Occipital lobe (tissue), 3 donors: ENCODE measurements at places on chromosomes 5 and 9. TPM values are rescaled to one million over a fixed set of nuclear protein-coding genes. Genes with fewer than 3 reads are reported as not detected.

MPDZ gene
- 40.4 TPM for total RNA-seq

UBTD2 gene
- 81.9 TPM for total RNA-seq

PCDHGB6 gene
- 12.8 TPM for total RNA-seq

NR4A3 gene
- 8.7 TPM for total RNA-seq

SPATA31C1 gene
- not detected for total RNA-seq

DTWD2 gene
- 13.9 TPM for total RNA-seq

CDKN2B-AS1 gene
- 0.62 TPM for total RNA-seq

RAB14 gene
- 64.3 TPM for total RNA-seq

STKLD1 gene
- total RNA-seq: 1.6 TPM

RFESD gene
- 1.4 TPM for total RNA-seq

KIAA0825 gene
- 37.6 TPM for total RNA-seq

ENDOG gene
- total RNA-seq: 21.1 TPM

ZNF462 gene
- total RNA-seq: 163 TPM

GRCh38 chr9:133554729-133555128 lies 20.2 kb downstream of the ADAMTSL2 start:
- no peak for DNase-seq

DNA sequence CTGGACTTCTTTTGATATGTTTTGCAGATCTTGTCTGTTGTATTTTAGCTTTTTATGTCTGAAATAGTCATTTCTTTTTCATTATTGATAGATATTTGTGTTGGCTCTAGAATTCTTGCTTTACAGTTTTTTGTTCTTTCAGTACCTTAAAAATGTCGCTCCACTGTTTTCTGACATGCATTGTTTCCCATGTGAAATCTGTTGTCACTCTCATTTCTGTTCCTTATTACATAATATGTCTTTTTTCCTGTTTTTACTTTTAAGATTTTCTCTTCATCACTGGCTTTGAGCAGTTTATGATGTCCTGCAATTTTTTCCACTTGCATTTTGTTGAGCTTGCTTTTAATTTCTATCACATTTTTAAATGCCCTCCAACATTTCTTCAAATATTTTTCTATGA lies 270.4 kb upstream of the TARS1 start:
- no peak for DNase-seq

- no peak for DNase-seq
Observed at GRCh38 chr9:79057576-79057975, 514.2 kb upstream of the TLE4 start.

- DNase-seq: no peak
Observed at GRCh38 chr5:6476313-6476661, 27.6 kb downstream of the UBE2QL1 start.

DNA sequence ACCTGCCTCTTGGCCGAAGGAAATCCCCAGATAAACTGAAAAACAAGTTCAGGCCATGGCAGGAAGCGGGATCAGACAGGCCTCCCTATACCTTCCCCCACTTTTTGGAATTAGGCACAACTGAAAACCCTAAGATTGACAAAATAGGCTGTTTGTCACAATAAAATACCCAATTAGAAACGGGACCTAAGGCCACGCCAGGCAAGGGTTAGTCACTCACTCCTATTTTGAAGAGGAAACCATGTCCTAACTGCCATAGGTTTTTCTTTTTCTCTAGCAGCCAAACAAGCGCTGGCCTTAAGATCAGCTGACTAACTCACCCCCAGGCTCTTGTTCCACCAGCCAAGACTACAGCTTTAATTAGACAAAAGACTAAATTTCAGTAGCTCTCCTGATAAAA lies 11.9 kb downstream of the FBP2 start:
- DNase-seq: no peak

DNA sequence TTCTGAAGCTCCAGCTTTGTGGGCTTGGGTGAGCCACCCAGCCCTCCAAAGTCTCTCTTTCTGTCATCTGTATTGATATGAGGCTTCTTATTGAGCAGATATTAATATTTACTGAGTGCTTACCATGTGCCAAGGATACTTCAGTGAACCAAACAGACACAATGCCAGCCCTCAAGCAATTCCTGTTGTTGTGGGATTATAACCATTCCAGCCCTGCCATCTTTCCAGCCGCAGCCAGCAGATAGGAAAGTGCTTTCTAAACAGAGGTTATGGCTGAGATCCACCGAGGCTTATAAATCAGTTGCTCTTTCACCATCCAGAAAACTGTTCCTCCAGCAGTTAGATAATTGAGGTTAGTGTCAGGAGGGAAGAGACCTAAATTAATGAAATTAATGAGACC lies 137.7 kb upstream of the ALDH1B1 start:
- no peak for DNase-seq

- DNase-seq: no peak
Observed at GRCh38 chr9:134223091-134223490, 58.7 kb upstream of the RNU6ATAC start.

GRCh38 chr9:34929506-34930102 lies 28.5 kb upstream of the PHF24 start:
- no peak for DNase-seq

- no peak for DNase-seq
Observed at GRCh38 chr5:43348861-43349363, 35.7 kb upstream of the HMGCS1 start.

DNA sequence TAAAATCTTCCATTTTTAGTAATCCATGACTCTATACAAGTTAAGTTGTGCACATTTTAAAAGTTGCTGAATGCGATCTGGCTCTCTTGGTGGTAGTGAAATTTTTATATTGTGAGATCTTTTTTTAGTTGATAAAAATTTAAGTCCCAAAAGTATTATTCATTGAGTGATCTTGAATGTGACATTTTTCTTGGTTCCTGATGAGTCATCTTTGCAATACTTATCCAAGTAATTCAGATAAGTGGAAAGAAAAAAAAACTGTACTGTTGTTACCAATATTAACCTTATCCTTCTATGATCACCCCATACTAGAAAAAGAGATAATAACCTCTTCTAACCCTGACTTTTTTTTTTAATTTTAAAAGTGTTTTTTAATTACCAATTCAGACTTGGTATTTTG lies 601.3 kb downstream of the PSAT1 start:
- DNase-seq: no peak

DNA sequence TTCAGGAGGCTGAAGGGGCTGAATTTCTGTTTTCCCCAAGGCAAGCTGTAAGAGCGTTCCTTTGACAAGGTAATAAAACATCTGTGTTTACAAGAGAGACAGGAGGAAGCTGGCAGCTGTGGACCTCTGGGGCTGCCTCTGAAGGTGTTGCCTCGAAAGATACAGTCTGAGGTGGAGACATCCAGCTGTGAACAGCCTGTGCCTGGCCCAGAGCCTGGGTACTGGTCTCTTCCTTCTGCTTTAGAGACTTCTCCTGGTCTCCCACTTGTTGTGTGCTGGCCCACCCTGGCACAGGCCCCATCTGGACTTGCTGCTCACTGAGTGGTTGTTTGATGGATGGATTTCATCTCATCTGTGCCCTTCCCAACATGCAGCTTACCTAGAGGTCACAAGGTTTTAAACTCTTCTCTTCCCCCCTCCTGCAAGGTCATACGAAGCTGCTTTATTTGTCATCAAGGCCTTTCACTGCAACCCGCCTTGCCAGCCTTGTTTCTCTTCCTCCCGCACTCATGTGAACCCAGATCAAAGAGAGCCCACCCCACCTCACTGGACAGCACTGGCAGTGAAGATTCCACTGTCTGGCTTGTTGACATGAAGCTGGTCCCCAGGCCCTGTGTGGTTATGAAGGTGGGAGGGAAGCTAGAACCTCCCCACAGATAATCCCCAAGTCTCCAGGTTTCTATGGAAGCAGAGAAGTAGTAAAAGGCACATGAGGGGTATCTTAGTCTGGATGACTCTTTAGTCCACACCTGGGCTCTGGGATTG lies 35.0 kb upstream of the ALDH1B1 start:
- no peak for DNase-seq

- DNase-seq: no peak
Observed at GRCh38 chr5:74337254-74337983, 303.1 kb downstream of the ENC1 start.

DNA sequence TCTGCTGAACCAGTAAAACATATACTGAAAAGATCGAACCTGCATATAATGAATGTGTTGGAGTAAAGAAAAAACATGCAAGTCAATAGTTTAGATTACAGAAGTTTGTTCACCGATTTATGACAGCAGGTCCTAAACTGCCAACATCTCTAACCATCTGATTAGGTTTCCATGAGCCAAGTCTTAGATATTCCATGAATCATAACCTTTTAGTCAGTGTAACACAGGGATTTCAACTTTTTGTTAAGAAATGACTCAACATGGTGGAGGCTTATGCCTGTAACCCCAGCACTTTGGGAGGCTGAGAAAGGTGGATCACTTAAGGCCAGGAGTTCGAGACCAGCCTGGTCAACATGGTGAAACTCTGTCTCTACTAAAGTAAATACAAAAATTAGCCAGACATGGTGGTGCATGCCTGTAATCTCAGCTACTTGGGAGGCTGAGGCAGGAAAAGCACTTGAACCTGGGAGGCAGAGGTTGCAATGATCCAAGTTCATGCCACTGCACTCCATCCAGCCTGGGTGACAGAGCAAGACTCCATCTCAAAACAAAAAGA lies 38.7 kb downstream of the APC start:
- DNase-seq: no peak

DNA sequence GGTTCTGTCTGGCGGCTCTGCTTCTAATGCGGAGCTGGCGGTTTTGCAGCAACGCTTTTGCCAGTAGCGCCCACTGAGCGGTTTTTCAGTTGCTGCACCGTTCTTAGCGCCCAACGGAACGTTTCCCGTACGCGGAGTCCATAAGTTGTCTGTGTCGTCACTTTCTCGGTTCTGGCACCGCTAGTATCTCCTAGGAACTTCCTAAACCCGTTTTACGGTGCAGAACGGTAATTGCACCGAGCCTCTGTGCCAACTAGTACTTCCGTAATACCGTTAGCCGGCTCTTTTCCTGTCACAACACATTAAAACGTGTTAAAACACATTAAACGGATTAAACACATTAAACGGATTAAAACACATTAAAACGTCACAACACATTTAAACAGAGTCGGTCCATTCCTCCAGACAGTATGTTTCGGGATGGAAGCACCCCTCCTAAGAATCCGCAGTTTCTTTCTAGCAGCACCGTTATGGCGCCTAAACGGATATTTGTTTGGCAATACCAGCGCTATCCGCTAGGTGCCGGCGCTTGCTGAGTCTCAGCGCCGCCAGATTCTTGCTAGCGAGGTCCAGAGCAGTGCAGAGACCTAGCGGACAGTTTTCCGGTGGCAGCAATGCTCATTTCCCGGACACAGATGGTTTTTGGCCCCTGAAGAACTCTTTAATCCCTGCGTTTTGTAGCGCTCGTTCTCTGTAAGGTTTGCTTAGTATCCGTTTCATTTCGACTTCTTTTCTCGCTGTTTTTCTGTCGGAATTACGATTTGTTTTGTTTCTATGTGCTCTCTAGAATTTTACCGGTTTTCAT lies 45.4 kb downstream of the ANXA2R start:
- DNase-seq: peak; percentile 23

DNA sequence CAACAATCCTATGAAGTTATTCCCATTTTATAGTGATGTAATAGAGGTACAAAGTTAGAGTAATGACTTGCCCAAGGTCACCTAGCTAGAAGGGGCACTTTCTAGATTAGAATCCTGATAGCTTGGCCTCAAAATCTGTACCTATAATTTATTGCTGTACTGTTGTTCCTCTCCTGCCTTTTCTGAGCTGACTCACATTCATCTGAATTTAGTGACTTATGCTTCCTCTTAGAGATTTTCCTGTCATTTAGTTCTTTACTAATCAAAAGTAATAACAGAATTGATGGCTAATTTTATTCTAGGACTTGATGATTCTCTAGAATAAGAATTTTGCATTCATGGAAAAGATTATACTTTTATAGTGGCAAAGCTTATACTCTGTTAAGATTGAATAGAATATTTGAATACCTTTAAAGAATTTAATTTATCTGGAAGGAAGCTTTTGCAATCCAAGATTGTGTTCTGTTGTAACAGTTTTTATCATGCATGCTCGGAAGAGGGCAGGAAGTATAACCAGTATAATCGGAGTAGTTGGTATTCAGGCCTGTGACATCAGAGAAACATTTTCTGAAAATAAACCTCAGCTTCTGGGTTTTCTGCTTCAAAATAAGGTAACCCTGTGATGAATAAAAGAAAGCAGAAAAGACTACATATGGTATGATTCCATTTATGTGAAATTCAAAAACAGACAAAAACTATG lies 21.3 kb downstream of the CYSTM1 start:
- no peak for DNase-seq

- no peak for DNase-seq
Observed at GRCh38 chr5:57410374-57411320, 72.0 kb downstream of the ACTBL2 start.

GRCh38 chr5:148202531-148203203 lies at the start of gene SPINK6:
SPINK6 (plus strand) TSS chr5:148203042; CDS start chr5:148203097, 55 bp downstream.
- no peak for DNase-seq

GRCh38 chr5:110255194-110255593 lies 471.3 kb downstream of the TMEM232 start:
- no peak for DNase-seq

GRCh38 chr5:122561209-122561608 lies 213.7 kb upstream of the SNX2 start:
- no peak for DNase-seq

GRCh38 chr5:149528281-149529060 lies 22.8 kb downstream of the CSNK1A1 start:
- DNase-seq: no peak

- no peak for DNase-seq
Observed at GRCh38 chr5:25255128-25255527, 610.4 kb upstream of the CDH10 start.

GRCh38 chr9:128552744-128553440 lies 505 bp downstream of the SPTAN1 start:
- peak; percentile 46 for DNase-seq

GRCh38 chr5:130652176-130652575 lies 512.9 kb downstream of the HINT1 start:
- DNase-seq: no peak

GRCh38 chr5:35776757-35777156 lies 79.9 kb upstream of the IL7R start:
- DNase-seq: no peak

GRCh38 chr5:93589829-93590215 lies 6.8 kb downstream of the NR2F1 start:
- no peak for DNase-seq

GRCh38 chr9:105328296-105328695 lies 83.8 kb downstream of the SLC44A1 start:
- no peak for DNase-seq

DNA sequence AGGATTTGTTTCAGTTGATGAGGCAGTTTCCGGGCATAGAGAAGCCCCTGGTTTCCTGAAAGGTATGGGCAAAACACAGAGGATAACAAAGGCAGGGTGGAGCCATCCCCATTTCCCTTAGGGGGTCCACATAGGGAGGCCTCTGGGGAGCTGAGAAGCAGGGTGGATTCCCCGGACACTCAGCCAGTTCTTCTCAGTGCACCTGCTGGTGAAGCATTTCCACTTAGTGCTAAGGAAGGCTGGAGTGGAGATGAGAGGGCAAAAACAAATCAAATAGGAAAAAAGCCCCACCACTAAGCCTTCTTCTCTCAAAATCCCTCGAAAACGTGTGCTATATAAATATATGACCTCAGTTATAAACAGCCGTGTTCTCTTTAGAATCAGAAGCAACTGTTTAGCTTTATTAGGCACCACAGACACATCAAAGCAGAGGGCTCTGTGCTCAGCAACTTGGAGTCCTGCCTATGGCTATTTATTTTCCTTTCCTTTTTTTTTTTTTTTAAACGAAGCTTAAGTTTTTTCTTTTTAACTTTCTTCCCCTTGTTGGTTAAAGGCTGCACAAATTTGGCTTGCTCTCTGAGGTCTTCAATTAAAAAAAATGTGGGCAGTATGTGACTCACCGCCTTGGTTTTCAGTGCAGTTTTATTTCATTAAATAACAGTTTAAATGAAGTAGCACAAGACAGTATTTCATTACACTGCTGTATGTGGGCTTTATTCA lies 67.7 kb downstream of the PRDM6 start:
- DNase-seq: no peak

- DNase-seq: no peak
Observed at GRCh38 chr9:94782355-94783101, 56.0 kb downstream of the AOPEP start.
